ENCODE measurements at places on chromosomes 1 and 21. TPM values are rescaled to one million over a fixed set of nuclear protein-coding genes. Genes with fewer than 3 reads are reported as not detected.

SPRR2B gene
- not detected for total RNA-seq

FCER1G gene
- 0.99 TPM for total RNA-seq

RNF115 gene
- 10.1 TPM for total RNA-seq

PNRC2 gene
- 116 TPM for total RNA-seq

NGF gene
- not detected for total RNA-seq

IL23R gene
- total RNA-seq, result 17.7 TPM

UMODL1 gene
- total RNA-seq, result not detected

SPATA1 gene
- total RNA-seq, result 3.2 TPM

RO60 gene
- total RNA-seq, result 56.5 TPM

IQCC gene
- 5.2 TPM for total RNA-seq

FCRL6 gene
- not detected for total RNA-seq

CD1D gene
- not detected for total RNA-seq

DNA sequence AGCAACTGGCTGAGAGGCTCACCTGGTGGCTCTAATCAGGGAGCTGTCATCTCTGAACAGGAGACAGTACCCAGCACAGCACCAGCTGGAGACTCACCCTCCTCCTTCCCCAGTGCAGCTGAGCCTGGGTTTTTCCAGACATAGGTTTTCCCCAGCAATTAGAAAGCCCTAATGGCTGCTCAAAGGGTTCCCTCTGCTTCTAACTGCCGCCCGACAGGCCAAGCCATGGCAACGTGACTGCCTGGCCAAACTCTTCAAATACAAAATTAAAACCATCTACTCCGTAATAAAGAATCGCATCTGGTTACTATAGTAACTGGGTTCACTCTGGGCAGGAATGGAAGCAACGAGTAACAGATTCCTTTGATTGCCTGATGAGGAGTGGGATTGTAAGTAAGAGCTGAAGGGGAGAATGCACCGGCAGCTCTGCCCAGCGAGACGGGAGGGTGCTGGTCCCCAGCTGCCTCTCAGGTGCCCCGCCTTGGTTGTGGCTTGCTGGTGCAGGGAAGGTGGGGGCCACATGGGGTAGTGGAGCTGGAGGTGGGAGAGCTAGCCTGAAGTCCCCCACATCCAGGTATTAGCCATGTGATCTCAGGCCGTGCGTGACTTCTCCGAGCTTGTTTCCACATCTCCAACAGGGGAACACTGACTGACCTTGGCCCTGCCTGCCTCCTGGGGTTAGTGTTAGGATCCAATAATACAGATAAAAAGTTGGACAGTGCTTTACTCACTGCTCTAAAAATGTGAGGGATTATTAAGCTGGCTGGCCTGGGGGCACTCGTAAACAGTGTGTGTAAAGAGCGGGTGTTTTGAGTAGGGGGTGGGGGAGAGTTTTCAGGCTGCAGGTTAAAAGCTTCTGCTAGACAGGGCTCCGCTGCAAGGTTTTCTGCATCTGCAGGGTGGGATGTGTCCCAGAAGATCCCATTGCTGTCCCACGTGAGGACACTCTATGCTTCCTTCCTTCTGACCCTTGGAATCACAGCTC lies 94.2 kb downstream of the KCNN3 start:
- no peak for DNase-seq

GRCh38 chr21:32909393-32909792 lies 116.3 kb upstream of the OLIG2 start:
- DNase-seq, result no peak

DNA sequence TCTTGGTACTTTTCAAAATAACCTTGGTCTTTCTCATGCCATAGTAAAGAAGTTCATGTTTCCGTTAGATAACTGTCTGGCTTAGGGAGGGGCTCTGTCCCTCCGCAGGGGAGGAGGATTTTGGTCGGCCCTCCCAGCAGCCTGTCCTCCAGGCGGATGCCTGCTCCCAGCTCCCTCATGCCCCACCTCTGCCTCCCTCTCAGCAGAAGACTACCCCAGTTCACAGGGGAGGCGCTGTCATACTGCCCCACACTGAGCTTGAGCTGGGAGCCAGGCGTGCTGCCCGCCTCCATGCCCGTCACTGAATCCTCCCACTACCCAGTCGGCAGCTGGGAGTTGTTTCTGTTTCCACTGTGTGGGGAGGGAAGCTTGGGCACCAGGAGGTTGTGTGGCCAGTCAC lies 127.3 kb downstream of the CAMTA1 start:
- DNase-seq, result no peak

DNA sequence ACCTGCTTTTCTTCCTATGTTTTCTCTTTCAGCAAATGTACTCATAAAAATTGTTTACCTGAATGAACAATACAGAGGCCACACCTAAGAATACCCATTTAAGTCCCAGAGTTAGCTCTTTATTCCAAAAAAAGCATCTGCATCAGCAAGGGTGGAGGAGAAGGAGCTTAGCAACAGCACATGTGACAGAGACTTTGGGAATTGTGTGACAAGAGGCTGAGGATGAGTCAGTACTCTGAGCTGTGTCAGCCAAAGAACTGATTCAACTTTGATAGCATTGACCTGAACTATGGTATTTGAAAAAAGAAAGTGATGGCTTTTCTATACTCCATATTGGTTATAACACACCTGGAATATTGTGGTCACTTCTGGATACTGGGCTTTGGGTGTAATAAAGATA lies 162.7 kb downstream of the ZNF648 start:
- DNase-seq, result no peak

GRCh38 chr1:227786673-227787512 lies 28.6 kb upstream of the PRSS38 start:
- no peak for DNase-seq

DNA sequence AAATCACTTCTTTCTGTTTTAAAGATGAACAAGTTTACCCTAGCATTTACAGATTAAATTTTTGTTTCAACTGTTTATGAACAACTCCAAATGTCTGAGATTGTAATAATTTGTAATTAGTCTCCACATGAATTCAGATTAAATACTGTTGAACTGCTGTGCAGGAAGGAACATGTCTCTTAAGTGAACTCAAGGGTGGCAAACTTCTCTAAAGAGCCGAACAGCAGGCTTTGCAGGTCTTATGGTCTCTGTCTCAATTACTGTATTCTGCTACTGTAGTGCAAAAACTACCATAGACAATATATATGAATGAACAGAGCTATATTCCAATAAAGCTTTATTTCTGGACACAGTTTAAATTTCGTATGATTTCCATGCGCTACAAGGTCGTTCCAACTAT lies 6.6 kb downstream of the RSBN1 start:
- DNase-seq, result no peak

DNA sequence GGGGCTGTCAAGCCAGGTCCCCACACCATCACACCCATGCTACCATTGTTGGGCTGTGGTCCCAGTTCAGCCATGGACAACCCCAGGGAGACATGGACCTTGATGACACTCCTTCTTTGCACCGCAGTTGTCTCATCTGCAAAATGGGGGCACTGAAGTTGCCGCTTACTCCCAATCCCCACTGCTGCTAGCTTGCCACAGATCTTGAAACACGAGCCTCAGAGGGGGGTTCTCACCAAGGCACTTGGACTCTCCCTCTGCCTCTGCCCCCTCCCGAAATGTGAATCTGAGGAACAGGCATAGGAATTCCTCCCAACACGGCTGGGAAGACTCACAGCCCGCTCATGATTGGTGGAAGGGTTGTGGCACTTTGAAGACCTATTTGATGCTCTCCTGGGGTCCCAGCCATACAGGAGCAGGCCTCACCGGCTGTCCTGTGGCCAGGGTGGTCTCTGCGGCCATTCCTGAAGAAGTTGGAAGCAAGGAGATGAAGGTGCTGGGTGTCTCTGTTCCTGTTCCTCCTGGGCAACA lies 31.1 kb downstream of the RUNX3 start:
- DNase-seq, result peak; percentile 30

DNA sequence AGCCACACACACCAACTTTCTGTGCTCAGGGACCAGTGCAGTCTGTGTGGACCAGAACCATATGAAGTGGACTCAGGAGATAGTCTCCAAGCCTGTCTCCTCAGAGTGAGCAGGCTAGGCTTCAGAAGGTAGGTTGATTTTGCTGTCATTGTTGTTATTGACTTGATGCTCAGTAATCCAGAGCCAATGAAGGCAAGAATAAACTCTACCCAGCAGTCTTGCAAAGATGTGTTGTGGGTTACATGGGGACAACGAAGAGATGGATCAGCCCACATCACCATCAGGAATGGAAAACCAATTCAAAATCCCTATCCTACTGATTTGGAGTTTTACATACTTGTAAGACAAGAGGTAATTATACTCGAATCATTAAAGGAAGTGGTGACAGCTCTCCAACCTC lies 37.4 kb downstream of the PHC2 start:
- no peak for DNase-seq

DNA sequence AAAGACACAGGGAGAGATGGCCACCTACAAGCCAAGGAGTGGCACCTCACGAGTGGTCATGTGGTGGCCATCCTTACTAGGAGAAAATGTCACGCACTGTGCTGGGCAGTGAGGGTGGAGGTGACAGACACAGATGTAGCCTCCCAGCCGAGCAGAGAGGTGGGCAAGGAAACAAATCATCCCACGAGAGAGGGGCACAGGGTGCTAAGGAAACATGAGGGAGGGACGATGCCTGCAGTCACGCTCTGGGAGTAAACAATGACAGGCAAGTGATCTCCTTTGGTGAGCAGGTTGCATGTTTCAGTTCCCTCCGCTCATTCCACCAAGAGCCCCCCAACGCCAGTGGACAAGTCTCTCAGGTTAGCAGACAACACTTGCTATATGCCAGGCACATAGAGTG lies 65.8 kb downstream of the CD247 start:
- DNase-seq, result no peak

DNA sequence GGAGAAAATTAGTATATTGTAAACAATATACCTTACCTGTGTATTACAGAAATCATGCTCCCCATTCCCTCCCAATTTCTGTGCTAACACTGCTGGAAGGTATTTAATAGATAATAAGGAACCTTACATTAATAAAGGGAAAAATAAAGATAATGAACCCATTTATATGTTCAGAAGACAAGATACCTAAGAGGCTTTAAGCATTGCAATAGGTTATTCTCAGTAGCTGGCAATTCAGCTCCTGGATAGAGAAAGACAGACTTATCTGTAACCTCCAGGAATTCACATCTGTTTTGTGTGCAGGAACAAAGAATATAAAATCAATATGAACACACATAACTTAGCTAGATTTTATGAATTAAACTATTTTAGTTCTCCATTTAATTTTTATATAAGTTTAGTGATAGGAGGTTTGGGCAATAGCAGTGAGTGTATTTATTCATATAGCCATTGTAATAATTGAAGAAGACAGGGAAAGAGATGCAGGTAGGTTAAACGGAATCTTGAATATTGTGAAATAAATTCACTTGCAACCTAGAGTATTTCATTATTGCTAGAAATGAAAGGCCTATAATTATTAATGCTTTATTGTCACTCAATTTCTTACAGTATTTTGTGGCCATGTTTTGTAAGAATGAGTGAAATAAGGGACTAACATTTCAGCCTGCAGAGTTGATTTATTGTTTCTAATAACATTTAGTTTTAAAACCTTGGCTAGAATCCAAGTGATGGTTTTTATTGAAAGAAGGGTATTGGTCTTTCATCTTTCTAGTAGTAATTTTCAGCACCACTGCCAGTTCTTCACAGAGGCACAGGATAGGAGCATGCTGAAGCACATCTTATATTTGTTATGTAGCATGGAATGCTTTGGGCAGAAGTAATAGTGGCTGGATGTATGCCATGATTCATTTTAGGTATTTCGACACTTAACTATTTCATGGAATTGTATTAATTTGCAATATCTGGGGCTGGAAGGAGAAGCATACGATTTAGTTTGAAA lies 1.5 kb downstream of the XPR1 start:
- DNase-seq, result no peak

DNA sequence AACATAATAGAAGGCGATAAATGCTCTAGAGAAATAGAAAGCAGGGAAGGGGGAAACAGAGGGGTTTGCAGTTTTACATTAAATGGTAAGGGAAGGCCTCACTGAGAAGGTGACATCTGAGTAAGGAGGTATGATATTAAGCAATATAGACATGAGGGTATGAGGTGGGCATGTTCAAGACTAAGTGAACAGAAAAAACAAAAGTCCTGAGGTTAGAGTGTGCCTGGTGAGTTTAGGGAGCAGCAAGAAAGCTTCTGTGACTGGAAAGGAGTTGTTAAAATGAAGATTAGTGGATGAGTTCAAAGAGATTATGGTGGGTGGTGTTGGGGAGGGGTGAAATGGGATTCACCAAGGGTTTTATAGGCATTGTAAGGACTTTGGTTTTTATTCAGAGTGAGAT lies 8.6 kb downstream of the RPRD2 start:
- no peak for DNase-seq

DNA sequence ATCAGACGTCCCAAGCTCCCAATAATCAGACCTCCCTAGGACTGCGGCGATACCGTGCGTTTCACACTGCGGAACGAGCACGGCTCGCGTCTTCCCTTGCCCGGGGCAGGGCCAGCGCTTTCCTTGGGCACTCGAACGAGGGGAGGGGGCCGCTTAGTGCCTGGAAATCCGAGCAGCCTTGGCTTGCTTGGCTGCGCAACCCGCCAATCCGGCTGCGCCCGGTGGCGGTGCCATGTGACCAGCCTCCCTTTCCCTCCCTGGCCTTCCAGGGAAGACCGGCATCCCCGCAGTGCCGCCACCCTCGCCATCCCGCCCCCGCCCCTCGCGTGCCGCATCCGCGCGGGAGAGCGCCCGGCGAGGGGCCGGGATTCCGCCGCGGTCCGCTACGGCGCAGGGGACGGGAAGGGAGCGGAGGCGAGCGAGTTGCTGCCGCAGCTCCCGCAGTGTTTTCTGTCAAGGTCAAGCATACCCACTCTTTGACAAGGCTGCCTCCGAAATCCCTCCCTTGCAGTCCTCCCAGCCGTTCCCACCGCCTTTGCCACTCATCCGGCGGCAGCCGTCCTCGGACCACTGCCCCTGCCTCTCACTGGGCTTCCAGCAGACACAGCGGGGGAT lies 8.3 kb upstream of the RNF19B start:
- DNase-seq, result no peak

GRCh38 chr1:153542956-153543711 lies 2.4 kb upstream of the S100A5 start:
- DNase-seq, result no peak

- DNase-seq, result no peak
Observed at GRCh38 chr1:12121212-12122003, 45.4 kb upstream of the TNFRSF1B start.

DNA sequence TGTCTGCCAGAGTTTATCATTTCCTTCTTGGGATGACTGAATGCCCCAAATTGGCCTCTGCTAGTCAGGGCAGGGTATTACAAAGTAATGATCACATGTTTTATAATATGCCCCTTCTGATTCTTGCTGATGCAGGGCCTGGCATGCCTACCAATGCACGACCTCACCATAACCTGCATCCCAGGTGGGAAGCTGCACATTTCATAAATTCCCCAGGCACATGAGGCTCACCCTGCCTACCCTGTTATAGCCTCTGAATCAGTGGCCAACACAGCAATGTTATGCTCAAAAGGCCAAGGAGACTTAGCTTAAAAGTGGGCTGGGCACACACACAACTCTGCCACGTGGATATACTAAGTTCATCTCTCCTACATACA lies 28.0 kb upstream of the XPR1 start:
- DNase-seq, result no peak

All from activated CD4-positive, alpha-beta memory T cell treated with anti-CD3 and anti-CD28 coated beads for 36 hours (primary cell).